ENCODE measurements at places on chromosomes 2 and 18.

DNA sequence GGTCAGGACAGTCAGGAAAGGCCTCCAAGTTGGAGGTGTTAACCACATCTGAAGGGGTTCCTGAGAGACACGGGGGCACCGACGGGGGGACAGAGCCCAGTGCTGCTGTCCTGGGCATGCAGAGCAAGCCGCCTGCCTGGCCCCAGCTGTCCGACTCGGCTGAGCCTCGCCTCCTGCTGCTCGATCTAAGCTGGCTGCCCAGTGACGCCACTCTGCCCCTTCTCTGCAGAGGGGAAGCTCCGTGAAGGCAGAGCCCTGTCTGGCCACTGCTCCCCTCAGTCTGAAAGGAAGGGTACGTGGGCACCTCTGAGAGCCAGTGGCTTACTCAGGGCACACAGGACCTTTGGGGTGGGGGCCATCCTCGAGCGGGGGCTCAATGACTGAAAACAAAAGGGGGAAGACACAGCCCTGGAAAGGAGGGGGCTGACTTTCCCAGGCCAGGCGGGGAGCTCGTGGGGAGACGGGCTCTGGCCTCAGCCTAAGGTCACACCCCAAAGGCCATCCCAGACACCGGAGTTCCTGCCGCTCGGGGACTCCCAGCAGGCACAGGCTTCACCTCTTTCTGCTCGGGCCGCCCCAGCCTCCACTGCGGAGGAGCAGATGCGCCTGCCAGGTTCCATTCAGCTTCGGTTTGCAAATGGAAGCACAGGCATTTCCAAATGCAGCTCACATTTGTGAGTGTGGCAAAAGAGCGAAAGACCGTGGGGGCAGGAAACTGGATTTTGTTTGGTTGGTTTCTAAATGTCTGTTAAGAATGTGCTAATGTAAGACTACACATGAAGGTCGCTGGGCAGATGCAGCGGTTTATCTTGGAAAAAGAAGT lies 136.9 kb downstream of the HDAC4 start:
- DNase-seq = no peak

DNA sequence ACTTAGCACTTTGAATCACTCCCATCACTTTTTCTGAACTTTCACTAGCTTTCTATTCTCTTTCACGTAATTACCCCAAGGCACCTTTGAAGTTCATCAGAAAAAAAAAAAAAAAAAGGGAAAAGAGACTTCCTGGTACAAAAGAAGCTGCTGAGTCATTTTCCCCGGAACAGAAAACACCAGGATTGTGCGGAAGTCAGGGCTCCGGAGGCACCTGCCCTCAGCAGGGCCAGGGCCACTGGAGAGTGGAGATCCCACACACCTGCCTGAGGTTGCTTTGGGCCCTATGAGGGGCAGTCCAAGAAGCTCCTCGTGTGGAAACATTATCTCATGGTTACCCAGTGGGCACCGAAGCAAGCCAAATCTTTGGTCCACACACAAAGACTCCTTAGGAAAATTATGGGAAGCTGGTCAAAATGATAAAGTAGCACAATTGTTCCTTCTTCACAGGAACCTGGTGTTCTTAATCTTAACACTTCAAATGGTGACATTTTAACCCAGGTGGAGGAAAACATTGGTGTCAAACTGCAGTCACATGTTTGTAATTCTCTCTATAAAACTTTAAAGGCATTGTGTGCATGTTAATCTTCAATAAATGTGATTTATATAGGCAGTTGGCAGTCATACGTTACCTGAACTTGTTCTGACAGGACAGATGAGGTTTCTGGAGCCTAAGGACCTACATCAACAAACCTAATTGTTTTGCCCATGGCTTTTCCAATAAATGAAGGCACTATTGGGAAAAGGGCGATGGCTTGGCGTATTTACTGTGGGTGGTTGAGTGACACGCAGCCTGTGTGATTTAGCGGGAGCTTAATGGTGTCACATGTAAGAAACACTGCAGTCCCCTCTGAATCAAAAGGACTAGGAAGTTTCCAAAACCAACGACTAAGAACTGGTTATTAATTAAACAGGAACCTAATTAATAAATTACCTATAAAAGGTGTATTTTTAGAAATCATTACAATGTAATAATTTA lies 23.4 kb upstream of the FAM110C start:
- no peak for DNase-seq

GRCh38 chr2:186485576-186485870 lies 537 bp upstream of the ZC3H15 start:
- no peak for DNase-seq

- no peak for DNase-seq
Observed at GRCh38 chr18:49968644-49969309, 155.4 kb upstream of the ACAA2 start.

- DNase-seq = no peak
Observed at GRCh38 chr2:65128297-65129190, 1.4 kb downstream of the RAB1A start.

DNA sequence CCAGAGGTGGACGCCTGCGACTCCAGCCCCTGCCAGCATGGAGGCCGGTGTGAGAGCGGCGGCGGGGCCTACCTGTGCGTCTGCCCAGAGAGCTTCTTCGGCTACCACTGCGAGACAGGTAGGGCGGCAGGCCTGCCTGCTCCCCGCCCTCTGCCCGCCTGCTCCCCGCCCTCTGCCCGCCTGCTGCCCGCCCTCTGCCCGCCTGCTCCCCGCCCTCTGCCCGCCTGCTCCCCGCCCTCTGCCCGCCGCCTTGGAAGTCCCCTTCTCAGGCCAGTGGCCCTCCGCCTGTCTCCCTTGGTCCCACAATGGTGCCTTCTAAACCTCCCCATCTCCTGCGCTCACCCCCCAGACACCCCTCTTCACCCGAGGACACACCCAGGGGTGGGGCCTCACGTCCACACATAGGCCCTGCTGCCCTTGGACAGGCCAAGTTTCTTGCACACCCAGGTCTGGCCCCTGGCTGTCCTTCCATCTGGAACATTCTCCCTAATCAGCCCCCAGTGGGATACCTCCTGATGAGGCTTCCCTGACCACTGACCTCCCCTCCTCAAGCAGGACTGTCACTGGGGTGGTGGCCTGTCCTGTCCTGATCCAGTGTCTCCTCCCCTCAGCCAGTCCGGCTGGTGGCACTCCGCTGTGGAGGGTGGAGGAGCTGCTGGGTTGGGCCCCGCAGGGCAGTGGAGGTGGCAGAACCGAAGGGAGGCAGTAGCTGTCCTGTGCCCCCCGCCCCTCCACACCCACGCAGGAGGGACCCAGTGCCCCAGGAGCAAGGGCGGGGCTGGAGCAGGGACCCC lies 37.9 kb downstream of the MTERF4 start:
- DNase-seq = no peak

DNA sequence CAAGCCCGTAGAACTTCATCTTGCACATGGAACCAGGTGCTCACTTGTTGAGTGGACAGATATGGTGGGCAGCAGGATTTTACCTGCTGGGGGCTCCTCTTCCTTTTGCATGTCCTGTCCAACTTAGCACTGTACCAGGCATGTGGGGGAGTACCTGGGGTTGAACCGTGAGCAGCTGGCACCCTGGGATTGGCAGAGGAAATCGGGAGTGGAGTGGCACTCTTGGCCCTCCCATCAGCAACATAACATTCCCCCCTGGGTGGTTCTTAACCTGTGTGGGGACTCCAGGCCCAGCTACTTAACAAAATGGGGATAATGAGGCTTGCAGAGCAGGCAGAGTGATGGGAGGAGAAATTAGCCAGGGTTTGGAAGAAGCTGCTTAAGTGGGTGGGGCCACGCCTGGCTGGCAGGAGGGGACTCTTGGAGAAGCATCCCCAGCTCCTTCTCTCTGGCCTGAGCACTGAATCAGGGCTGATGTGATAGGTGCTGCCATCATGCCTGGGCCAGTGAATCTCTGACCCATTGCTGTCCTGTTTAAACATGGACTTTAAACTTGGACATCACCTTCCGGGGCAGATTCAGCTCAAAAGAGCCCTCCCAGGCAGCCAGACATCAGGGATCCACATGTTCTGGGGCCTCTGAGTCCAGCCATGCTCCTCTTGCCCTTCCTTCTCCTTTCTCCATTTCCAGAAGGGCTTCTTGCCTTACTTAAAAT lies 15.5 kb downstream of the FOSL2 start:
- no peak for DNase-seq

- no peak for DNase-seq
Observed at GRCh38 chr2:71528131-71528591, 74.8 kb downstream of the DYSF start.

DNA sequence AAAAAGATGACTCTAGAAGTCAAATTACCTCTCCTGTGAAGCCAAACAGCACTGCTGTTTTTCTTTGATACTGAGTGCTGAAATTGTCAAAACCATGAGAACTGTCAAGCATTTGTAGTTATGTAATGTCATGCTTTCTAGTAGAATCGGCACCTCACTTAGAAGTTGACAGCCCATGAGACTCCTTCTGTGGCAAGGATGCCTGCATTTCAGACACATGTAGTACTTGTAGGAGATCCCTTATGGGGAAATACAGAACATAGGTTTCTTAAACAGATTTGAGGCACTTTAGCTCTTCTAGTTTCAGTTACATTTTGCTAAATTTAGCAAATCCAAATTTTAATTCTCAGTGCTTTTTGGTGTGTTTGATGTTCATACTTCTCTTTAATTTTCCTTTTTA lies 15.7 kb downstream of the ZNF407 start:
- no peak for DNase-seq

GRCh38 chr2:100580367-100581276 lies 17.8 kb downstream of the PDCL3 start:
- DNase-seq = no peak

DNA sequence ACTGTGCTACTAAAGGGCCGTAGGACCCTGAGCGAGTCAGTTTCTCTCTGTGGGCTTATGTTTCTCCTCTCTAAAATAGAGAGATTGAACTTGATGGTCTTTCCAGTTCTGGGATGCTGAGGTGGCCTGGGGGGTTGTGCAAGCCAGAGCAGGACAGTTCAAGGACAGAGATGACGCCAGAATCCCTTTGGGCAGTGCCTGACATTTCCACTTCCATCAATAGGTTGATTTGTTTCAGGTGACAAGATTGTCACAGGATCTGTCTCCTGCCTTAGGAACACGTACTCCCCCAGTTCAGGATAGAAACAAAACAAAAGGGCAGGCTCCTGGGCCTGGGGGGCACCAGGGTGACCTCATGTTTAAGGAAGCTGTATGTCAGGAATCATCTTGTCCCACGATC lies 82.0 kb downstream of the XDH start:
- DNase-seq = no peak

DNA sequence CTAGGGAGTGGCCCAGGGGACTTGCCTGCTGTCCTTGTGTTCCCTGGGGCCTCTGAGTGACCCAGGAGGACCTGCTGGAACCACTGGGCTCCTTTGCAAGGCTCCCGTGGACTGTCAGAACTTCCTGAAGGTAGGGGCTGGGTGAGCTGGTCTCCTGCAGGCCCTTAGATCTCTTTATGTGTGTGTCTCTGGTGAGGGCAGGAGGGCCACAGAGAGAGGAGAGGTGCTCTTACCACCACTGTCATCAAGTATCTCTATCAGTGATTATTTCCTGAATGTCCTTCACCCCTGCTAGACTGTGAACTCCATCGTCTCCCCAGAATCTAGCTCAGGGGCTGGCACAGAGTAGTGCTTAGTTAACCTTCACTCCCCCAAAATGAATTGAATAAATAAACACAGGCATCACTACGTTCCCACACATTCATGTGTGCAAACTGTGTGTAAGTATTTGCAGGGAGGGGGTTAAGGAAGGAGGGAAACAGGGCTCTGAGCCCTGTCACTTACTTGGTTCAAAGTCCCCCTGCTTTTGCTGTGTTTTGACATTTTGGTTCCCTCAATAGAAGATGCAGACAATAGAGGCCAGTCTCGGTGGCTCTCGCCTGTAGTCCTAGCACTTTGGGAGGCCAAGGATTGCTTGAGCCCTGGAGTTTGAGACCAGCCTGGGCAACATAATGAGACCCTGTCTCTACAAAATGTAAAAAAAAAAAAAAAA lies 100.8 kb upstream of the HAAO start:
- DNase-seq = no peak

- no peak for DNase-seq
Observed at GRCh38 chr2:213228638-213229037, 55.6 kb upstream of the SPAG16 start.

- no peak for DNase-seq
Observed at GRCh38 chr2:95021023-95021416, 4.5 kb upstream of the MAL start.

DNA sequence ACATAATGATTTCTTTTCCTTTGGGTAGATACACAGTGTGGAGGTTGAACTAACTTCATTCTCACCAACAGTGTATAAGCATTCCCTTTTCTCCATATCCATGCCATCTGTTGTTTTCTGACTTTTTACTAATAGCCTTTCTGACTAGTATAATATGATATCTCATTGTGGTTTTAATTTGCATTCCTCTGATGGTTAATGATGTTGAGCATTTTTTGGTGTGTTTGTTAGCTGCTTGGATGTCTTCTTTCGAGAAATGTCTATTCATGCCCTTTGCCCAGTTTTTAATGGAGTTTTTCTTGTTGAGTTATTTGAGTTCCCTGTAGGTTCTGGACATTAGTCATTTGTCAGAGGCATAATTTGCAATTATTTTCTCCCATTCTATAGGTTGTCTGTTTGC lies 59.8 kb downstream of the MARCHF4 start:
- no peak for DNase-seq

- DNase-seq = no peak
Observed at GRCh38 chr2:84639751-84640150, 123.5 kb downstream of the DNAH6 start.

- DNase-seq = no peak
Observed at GRCh38 chr2:227117852-227118251, 46.2 kb downstream of the COL4A4 start.

GRCh38 chr2:33168425-33168824 lies 221.7 kb downstream of the LTBP1 start:
- DNase-seq = no peak

GRCh38 chr2:199405241-199405640 lies 52.5 kb downstream of the SATB2 start:
- no peak for DNase-seq

- DNase-seq = no peak
Observed at GRCh38 chr2:208006833-208007232, 18.5 kb downstream of the PLEKHM3 start.

DNA sequence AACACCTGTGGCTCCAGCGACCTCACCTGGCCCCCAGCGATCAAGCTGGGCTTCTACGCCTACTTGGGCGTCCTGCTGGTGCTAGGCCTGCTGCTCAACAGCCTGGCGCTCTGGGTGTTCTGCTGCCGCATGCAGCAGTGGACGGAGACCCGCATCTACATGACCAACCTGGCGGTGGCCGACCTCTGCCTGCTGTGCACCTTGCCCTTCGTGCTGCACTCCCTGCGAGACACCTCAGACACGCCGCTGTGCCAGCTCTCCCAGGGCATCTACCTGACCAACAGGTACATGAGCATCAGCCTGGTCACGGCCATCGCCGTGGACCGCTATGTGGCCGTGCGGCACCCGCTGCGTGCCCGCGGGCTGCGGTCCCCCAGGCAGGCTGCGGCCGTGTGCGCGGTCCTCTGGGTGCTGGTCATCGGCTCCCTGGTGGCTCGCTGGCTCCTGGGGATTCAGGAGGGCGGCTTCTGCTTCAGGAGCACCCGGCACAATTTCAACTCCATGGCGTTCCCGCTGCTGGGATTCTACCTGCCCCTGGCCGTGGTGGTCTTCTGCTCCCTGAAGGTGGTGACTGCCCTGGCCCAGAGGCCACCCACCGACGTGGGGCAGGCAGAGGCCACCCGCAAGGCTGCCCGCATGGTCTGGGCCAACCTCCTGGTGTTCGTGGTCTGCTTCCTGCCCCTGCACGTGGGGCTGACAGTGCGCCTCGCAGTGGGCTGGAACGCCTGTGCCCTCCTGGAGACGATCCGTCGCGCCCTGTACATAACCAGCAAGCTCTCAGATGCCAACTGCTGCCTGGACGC lies 4.9 kb downstream of the GPR35 start:
- no peak for DNase-seq

Measured in GM12864 (cell line).